ENCODE measurements at places on chromosomes 5 and 9.

GRCh38 chr5:126872561-126873354 is 95.8 kb downstream of the LMNB1 start:
- DNase-seq = no peak

DNA sequence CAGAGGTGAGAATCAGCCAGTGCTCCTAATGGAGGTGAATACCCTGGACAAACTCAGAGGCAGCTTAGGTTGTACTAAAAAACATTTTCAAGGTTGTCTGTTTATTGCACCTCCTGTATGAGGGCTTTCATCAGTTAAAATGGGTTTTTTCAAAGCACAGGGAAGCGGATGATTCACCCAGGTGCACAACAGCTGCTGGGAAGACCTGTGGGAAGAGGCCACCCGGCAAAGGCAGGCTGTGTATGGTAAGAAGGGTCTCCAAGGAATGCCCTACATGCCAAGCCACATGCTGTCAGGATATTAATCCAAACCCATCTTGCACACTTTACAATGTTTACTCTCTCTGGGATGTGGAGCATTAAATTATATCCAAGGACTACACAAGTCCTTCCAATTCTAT is 14.7 kb downstream of the SIL1 start:
- DNase-seq = no peak

DNA sequence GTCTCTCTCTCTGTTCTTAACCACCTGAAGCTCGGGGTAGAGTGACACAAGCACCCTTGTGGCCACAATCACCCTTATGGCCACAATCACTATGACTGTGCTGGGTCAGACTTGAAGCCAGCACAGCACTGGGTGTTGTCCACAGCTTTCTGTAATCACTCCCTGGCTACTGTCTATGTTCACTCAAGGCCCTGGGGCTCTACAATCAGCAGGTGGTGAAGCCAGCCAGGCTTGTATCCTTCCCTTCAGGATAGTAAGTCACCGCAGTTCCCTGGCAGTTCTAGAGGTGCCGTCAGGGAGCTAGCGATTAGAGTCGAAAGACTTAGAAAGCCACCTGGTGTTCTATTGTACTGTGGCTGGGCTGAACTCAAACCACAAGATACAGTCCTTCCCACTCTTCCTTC is 44.2 kb downstream of the GDA start:
- DNase-seq = no peak

GRCh38 chr9:134382733-134383132 is 56.5 kb downstream of the RXRA start:
- no peak for DNase-seq

DNA sequence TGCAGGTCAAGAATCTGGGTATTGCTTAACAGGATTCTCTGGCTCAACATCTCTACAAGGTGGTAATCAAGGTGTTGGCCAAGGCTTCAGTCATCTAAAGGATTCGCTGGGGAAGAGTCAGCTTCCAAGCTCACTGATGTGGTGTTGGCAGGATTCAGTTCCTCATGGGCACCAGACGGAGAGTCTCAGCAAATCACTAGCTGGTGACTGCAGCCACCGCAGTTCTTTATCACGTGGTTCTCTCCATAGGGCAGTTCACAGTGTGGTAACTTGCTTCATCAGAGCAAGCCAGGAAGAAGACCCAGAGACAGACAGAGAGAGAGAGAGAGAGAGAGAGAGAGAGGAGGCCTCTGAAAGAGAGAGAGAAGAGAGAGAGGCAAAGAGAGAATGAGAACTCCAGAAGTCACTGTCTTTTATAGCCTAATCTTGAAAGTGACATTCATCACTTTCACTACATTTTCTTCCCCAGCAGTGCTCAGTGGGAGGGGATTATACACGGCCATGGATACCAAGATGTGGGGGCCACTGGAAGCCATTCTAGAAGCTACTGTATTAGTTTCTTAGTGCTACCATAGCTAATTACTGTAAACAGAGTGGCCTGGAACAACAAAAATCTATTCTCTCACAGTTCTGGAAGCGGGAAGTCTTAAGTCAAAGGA is 109.2 kb upstream of the SMIM23 start:
- no peak for DNase-seq

DNA sequence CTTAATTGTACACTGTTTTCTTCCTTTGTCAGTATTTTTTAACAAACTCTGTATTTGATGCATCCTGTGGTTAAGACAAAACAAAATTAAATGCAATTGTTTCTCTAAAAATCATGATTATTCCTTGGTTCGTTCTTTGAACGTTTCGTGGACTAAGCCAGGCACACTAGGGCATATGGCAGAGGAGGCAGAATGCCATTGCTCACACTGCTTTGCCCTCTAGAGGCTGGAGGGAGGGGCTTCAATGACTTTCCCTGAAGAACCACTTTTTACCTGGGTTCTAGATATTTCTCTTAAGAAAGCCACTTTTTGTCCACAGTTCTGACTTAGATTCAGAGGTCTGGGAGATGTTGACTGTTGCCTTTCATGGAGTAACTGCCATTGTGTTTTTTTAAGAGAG is 236.2 kb upstream of the ADAMTSL1 start:
- no peak for DNase-seq

GRCh38 chr5:111997308-111997707 is 240.3 kb upstream of the NREP start:
- DNase-seq = no peak

- no peak for DNase-seq
These were observed 11.1 kb upstream of the IFNA5 start for GRCh38 chr9:21316032-21316842.

GRCh38 chr5:90534922-90535321 is 5.5 kb upstream of the LYSMD3 start:
- no peak for DNase-seq

- DNase-seq = no peak
These were observed 202.4 kb upstream of the ZNF618 start for GRCh38 chr9:113673726-113674125.

- DNase-seq = no peak
These were observed 115.5 kb downstream of the CARTPT start for GRCh38 chr5:71834601-71835000.

- peak; percentile 32 for DNase-seq
These were observed 145.5 kb downstream of the ERCC6L2 start for GRCh38 chr9:96020792-96021550.

DNA sequence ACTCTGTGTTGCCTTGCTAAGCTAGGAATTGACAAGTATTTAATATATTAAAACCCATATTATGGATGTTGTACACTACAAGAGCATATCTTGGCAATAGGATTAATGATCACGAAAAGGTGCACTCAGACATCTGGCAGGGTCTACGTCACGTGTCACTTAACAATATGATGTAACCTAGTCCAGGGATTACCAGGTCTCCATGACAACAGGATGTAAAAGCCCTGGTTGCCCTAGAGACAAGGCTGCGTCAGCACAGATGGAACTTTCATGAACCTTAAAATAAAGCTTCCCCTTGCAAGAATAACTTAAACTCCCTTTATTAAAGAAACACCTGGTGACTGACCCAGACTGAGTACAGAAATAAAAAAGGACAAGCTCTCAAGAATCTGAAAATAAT is 717.8 kb downstream of the CDH18 start:
- DNase-seq = no peak

DNA sequence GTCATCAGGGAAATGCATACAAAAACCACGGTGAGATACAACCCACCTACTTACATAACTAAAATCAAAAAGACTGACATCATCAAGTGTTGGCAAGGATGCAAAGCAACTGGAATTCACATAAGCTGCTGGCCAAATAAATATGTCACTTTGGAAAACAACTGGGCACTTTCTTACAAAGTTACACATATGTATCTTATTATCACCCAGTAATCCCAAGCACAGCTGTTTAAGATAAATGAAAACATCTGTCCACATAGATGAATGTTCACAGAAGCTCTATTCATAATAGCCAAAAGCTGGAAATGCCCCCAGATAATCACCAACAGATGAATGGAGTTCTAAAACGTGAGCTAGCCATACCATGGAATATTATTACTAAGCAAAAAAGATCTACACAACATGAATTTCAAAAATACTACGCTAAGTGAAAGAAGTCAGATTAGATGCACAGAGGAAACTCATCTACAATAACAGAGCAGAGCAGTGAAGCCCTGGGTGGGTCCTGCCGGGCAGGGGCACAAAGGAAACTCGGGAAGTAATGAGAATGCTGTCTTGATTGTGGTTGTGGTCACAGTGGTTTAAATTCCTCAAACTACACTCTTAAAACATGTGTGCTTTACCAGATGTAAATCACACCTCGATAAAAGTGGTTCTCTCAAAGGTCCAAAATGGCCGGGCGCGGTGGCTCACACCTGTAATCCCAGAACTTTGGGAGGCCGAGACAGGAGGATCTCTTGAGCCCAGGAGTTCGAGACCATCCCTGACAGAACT is 8.5 kb downstream of the CAMSAP1 start:
- no peak for DNase-seq

GRCh38 chr9:19387317-19387716 is 7.3 kb upstream of the RPS6 start:
- no peak for DNase-seq

GRCh38 chr9:136678624-136679023 is 8.6 kb downstream of the AGPAT2 start:
- no peak for DNase-seq

DNA sequence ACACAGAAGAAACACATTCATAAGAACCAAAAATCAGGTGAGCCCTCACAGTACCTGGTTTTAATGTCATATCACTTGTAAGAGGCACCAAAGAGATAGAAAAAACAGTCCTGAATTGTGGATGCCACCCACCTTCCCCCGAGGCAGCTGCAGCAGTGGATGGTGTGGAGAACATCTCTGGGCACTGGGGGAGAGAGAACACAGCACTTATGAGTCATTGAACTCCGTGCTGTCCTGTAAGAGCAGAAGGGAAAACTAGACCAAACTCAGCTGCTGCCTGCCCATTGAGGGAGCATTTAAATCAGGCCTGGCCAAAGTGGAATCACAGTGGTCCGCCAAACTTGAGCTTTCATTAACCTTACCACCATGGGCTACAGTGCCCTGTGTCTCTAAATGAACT is 296.2 kb downstream of the SPATA31D1 start:
- no peak for DNase-seq

GRCh38 chr5:154783774-154784460 is 28.7 kb downstream of the LARP1 start:
- DNase-seq = no peak

DNA sequence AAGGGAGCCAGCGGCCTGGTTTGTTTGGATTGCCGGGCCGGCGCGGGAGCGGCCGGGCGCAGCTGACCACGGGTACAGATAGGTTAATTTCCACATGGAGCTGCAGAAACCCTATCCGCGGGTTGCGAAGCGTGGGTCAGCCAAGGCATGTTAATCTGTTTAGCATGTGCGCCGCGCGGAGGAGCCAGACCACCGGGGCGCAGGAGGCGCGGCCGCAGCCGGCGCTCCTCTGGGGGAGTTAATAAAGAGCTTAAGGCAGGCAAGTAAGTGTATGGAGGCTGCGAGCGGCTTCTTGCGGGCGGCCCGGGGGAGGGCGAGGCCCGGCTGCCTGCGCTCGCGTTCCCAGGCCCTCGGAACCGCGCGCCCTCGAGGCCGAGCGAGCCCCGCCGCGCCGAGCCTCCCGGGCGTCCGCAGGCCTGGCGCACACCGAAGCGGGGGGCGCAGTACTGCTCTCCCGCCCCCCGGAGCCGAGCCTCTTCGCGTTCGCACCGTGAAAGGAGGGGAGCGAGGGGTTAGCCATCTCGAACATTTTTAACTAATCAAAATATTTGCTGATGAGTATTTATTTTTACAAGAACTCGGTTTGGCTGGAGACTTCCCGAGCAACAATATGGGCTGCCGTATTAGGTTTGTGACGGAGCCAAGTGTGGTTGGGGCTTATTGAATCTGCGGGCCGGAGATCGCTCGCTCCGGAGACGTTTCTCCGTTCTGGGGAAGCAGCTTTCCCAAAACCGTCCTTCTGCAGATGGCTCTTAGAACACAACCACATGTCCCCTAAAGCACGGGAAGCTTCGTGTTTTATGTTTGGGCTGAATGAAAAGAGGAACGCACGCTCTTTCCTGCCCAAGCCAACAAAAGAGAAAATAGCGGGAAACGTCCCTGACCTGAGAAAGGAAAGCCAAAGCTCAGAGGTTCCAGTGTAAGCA is 28.8 kb downstream of the FOXD1 start:
- DNase-seq = no peak

DNA sequence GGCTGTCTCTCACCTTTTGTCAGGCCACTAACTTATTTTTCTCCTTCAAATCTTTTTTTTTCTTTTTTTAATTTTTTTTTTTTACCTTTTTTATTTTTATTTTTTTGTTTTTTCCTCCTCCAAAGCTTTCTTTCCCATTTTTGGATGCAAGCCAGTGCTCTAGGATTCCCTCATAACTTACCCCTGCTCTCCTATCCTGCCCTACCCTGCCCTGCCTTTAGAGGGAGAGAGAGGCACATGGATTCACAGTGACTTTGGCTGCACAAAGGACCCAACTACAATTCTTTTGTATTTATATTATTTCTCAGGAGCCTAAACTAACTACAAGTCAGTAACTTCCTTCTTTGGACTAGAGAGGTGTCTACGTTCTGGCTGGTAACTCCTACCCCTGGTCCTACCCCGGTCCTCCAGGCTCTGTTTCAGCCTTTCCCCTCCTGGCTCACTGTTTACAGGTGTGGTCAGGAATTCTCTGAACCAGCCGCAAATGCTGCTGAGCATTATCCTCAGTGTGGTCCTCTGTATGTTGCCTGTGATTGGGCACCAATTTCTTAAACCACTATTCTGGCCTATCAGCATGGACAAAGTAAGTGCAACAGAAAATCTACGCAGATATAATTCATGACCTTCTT is 8.4 kb upstream of the RUSC2 start:
- no peak for DNase-seq

DNA sequence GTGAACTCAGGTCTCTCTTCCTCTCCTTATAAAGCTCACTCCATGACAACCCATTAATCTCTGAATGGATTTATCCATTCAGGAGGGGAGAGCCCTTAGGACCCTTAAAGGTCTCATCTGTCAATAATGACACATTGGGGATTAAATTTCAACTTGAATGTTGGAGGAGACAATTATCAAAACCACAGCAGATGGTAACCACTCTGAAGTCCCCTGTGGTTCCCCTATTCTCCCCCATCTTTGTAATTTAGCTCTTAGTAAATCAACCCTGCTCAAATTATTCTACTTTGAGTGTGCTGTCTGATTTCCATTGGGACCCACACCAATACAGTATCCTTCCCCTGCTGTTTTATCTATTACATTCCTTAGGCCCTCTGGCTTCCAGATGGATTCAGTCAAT is 72.0 kb upstream of the RAI14 start:
- DNase-seq = no peak

GRCh38 chr5:116764941-116765340 is 190.3 kb upstream of the SEMA6A start:
- DNase-seq = no peak

GRCh38 chr5:143080407-143080806 is 310.2 kb downstream of the ARHGAP26 start:
- DNase-seq = no peak

GRCh38 chr5:12330381-12330780 is 426.1 kb upstream of the CTNND2 start:
- DNase-seq = no peak

GRCh38 chr5:18311266-18311665 is 677.0 kb downstream of the TAF11L14 start:
- DNase-seq = no peak

GRCh38 chr5:130115686-130116085 is 211.4 kb downstream of the CHSY3 start:
- DNase-seq = no peak

Measured in hypothalamus (tissue), 51 donors.